ENCODE measurements at places on chromosomes 6 and 20.

GRCh38 chr6:28542440-28543296 lies 17.0 kb downstream of the GPX5 start:
- DNase-seq: no peak

- no peak for DNase-seq
These were observed 100.4 kb downstream of the MYO6 start for GRCh38 chr6:75849329-75850025.

DNA sequence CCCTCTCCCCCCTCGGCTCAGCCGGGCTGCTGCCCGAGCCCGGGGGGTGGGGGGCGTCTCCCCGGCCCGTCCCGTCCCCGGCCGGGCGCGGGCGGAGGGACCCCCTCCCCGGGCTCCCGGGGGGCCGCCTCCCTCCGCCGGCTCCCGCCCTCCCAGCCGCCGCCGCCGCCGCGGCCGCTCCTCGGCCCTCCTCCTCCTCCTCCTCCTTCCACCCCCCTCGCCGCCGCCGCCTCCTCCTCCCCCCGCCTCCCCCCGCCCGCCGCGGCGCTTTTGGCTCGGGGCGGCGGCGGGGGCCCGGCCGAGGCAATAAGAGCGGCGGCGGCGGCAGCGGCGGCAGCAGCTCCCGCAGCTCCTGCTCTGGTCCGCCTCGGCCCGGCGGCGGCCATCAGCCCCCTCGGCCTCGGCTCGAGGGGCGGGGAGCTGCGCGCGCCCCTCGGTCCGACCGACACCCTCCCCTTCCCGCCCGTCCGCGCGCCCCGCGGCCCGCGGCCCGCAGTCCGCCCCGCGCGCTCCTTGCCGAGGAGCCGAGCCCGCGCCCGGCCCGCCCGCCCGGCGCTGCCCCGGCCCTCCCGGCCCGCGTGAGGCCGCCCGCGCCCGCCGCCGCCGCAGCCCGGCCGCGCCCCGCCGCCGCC lies 38.7 kb downstream of the GNAS start:
- DNase-seq: peak; percentile 74

DNA sequence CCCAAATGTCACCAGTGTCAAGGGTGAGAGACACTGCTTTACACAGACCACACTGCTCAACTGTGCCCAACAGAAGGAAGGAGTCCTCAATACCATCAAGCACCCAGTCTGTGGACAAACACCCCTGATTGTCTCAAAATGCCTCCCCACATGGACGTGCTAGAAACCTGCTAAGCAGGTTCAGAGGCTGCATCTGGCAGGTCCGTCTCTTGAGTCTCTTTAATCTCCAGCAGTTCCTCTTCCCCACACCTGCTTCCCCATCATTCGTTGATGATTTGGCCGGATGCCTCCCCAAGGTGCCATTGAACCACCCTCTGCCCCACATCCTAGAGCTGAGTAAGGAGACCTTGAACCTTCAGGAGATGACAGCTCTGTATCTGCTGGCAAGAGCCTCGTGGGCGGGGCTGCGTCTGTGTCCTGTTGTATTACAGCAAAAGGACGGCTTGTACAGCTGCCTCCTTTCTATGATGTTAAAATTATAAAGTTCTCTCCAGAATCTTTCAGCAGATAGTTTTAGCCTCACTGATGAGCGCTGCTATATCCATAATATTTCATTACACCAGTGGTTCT lies 179.2 kb downstream of the PREX1 start:
- no peak for DNase-seq

DNA sequence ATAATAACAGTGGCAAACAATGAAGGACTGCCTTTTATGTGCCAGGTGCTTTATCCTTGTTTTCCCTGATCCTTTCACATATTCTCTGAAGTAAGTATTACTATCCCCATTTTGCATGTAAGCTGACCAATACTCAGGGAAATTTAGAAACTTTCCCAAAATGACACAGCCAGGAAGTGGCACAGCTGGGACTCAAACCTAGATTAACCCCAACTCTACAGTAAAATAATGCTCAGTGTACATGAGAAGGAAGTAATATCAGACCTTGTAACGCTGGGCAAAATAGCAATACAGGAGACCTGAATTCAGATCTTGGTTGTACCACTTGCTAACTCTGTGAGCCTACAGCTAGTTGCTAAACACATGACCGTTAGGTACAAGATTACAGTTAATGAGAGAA lies 26.8 kb upstream of the NRSN1 start:
- DNase-seq: no peak

GRCh38 chr6:5270093-5270680 lies 8.9 kb downstream of the FARS2 start:
- no peak for DNase-seq

DNA sequence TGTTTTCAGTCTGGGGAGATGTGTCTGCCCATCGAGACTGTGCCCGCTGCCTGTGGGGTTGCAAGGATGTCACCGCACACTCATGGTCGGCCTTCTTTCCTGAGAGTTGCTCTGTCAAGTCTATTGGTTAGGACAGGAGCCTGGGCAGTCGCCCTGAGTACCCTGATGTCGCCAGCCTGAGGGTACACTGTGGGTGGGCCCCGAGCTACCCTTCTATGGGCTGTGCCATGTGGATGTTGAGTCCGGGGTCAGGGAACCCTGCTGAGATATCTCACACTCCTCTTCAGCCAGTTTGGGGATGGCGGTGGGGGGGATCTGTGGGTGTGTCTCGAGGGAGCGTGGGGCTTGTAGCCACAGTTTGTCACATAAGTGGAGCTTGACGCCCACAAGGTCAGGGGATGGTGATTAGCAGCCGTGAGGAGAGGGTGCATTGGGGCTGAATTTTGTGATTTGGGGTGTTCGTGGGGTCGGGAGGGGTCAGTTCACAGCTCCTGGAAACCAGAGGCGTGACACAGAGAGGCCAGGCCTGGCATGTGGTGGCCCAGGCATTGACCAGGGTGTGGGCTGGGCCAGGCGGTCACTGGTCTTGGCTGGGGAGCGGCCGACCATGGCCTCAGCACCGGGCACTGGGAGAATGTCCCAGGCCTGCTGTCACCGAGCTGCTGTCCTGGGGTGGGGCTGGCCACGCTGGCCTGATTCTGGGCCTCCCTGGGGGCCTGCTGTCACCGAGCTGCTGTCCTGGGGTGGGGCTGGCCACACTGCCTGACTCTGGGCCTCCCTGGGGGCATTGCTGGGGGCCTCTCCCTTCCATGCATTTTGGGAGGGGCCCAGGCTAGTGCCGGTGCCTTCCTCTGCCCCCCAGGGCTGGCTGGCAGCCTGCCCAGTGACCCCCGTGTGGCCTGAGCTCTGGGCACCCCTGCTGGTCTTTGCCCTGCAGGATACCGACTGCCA lies 1.6 kb upstream of the NPBWR2 start:
- DNase-seq: peak; percentile 57

DNA sequence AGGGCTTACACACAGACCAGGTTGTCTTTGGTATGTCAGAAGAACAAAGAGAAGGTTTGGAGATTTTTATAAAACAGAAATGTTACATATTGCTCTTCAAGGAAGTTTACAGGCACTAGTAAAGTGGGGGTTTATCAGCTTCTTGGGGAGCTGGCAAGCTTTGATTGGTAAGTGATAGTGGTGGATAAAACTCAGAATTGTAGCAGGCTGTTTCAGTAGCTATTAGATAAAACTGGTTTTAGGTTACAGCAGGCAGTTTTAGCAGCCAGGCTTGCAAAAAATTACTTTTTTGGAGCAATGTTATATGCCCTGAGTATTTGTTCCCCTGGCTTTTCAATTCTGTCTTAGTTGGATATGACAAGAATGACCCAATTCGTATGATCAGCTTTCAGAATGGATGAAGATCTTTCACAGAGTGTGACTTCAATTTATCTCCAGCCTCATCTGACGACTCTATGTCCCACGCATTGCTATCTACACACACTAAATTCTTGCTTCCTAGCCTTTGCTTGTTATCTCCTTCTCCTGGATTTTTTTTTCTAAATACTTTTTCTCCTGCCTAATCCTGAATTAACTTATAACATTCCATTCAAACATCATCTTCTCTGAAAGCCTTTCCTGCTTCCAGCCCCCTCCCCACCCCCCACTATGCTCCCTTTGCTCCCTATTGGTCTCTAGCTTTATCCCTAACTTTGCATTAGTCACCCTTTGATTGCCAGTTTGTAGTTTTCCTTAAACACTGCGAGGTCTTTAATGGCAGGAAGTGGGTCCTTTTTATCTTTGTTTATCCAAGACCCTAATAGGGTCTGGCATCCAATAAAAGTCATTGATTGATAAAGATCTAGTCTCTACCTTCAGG lies 1.0 kb upstream of the TOMM34 start:
- no peak for DNase-seq

GRCh38 chr6:12472601-12473038 lies 182.5 kb downstream of the EDN1 start:
- DNase-seq: no peak

DNA sequence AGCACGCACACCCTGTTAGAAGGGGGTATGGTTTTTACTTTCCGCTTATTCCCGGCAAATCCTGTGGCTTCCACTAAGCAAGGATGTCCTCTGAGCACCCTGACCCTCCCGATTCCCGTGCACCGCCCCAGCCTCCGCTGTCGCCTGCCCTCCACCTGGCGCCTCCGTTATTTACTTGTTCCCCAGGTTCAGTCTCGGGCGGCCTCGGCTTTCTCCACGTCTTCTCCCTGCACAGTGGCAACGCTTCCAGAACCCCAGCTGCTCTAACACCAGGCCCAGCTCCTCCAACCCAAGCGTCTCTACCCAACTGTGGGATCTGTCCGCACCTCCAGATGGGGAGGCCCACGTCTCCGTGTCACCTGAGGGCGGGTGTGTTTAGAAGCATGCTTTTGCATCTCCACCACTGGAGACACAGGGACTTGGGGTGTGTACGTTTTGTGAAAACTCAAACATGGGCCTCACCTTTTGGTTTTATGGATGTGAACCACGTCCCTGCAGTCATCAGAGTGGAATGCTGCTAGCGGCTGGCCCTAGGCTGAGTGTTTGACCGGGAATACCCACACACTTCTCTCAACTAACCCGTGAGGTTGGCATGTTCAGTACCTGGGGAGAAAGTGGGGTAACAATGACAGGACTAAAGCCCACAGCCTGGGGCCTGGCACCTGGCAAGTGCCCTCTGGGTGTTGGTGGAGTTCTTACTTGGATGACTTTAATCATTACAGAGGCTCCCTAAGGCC lies 79.9 kb downstream of the THBS2 start:
- DNase-seq: no peak

DNA sequence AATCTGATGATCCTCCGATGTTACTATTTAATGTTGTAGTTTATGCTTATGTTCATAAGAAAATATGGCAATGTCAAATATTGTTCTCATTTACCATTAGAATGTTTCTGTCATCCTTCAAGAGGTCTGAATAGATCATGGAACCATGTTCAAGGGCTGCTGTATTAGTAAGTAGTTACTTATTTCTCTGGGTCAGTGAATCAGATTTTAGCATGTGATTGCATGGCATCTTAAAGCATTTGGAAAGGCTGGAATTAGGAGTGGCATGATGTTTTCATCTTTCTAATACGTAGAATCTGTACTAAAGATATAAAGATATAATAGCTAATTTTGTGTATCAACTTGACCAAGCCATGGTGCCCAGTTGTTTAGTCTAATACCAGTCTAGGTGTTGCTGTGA lies 40.5 kb upstream of the NKX2-4 start:
- no peak for DNase-seq

- DNase-seq: peak; percentile 72
These were observed at the start of gene ZNF512B for GRCh38 chr20:63969838-63970713. ZNF512B (minus strand) TSS chr20:63969930; CDS start chr20:63967950, 1,980 bp downstream.

Measured in natural killer cell treated with Interleukin-12 subunit alpha and Interleukin-12 subunit beta and Interleukin-15 and Interleukin-18, amount 100 ng/mL, for 72 hours (primary cell).